ENCODE measurements at places on chromosomes 4 and X.

GRCh38 chr4:80069108-80069836, 3.8 kb downstream of the ANTXR2 start:
- DNase-seq: no peak

DNA sequence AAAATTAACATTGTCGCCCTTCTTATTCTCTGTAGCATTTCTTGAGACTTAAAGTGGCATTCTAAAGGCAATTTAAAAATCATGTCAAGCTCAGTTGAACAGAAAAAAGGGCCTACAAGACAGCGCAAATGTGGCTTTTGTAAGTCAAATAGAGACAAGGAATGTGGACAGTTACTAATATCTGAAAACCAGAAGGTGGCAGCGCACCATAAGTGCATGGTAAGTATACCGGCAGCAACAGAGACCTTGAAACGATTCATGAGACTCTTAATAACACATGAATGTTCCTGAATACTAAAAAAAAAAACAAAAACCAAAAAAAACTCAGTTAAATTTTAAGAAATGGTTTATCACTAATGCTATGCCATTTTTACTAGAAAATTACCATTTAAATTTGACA, 82.4 kb upstream of the HPRT1 start:
- no peak for DNase-seq

- DNase-seq: no peak
Observed at GRCh38 chr4:81021142-81021944, 9.2 kb upstream of the BMP3 start.

- no peak for DNase-seq
Observed at GRCh38 chrX:10851809-10852208, 231.4 kb upstream of the MID1 start.

GRCh38 chr4:74316397-74316796, 8.1 kb downstream of the EPGN start:
- DNase-seq: no peak

GRCh38 chr4:178090640-178091411, 648.6 kb upstream of the AGA start:
- no peak for DNase-seq
